ENCODE measurements at places on chromosomes 5 and 9.

DNA sequence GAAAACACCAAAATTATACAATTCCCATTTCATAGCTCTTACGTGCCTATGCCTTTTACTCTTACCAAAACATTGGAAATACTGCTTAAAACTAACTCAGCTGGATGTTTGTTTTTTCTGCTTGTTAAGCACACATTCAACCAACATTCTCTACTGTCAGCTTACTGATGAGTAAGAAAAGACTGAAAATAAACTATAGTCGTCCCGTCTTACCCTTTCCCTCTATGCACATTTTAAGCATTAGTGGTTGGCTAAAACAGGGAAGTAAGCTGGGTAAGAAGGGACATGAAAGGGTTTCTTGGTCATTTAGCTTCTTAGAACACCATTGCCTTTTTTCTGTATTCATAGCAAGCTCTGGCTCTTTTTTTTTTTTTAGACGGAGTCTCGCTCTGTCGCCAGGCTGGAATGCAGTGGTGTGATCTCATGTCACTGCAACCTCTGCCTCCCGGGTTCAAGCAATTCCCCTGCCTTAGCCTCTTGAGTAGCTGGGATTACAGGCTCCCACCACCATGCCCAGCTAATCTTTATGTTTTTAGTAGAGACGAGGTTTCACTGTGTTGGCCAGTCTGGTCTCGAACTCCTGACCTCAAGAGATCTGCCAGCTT, 232.1 kb upstream of the PCSK5 start:
- no peak for DNase-seq

DNA sequence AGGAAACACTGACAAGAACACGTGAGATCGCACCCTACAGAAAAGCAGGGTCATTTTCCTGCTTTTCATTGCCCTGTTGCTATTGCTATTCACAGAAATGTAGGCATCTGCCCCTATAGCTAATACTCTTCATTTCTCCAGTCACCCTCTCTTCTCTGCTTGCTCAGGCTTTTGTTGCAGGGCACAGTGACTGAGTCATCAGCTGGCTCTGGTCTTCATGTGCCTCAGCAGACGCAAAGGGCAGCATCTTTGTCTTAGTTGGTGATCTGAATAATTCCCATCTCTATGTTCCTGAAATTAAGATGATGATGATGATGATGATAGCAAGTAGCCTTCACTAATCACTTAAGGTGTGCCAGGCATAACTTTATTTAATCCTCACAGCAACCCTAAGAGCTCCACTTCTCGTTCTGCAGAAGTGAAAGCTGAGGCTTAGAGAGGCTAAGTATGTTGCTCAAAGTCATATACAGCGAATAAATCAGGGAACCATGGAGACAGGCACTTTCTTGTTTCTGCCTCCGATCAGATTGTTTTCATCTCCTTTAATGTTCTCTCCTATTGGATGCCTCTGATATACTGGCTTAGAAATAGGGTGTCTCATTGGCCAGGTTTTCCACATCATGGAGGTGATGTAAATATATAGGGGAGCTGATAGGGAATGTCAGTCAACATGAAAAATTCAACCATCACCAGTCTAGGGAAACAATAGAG, 133.0 kb upstream of the STK32A start:
- no peak for DNase-seq

DNA sequence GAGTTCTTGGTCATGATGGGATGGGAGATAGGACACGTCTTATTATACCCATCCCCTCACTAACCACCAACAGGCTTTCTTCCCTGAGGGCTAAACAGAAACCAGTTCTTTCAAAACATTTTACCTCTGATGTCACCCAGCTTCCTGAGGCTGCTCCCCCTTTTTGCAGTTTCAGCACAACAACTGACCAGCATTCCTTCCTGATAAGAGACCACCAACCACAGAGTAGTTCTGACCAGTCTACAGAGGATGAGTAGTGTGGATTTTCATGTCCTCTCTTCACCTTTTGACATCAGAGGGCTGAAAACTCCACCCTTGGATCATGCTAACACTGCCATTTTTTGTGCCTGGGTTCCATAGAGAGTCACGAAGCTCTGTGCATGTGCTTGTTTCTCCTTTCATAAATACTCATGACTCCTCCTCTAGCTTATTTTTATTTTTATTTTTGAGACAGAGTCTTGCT, 82.6 kb downstream of the OSTF1 start:
- no peak for DNase-seq

GRCh38 chr5:541539-542318, 17.5 kb upstream of the SLC9A3 start:
- DNase-seq: no peak
